ENCODE measurements at places on chromosomes 13 and 19.

DNA sequence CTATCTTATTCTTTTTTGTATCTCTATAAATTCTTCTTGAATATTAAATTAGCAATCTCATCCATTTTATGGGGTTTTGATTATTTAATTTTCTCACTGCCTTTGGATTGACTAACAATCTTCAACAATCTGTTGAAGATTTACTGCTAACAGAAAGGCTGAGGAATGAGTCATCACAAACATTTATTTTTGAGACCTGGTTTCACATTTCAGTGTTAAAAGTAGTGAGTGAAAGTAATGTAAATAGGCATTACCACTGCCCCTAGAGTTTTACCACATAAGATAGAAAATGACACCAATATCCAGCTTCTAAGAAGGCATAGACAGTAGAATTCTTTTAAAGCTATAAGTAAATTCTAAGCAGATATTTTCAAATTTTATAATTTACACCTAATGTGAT, 472.8 kb downstream of the OLFM4 start:
- H3K36me3 ChIP-seq: no peaks in the 10 kb centered on the region
- H3K27me3 ChIP-seq: no peaks in the 10 kb centered on the region
- no peak for DNase-seq
- no peak overlapping the region for H3K4me3 ChIP-seq
- H3K27ac ChIP-seq: no peak overlapping the region
- H3K4me1 ChIP-seq: no peaks in the 10 kb centered on the region

DNA sequence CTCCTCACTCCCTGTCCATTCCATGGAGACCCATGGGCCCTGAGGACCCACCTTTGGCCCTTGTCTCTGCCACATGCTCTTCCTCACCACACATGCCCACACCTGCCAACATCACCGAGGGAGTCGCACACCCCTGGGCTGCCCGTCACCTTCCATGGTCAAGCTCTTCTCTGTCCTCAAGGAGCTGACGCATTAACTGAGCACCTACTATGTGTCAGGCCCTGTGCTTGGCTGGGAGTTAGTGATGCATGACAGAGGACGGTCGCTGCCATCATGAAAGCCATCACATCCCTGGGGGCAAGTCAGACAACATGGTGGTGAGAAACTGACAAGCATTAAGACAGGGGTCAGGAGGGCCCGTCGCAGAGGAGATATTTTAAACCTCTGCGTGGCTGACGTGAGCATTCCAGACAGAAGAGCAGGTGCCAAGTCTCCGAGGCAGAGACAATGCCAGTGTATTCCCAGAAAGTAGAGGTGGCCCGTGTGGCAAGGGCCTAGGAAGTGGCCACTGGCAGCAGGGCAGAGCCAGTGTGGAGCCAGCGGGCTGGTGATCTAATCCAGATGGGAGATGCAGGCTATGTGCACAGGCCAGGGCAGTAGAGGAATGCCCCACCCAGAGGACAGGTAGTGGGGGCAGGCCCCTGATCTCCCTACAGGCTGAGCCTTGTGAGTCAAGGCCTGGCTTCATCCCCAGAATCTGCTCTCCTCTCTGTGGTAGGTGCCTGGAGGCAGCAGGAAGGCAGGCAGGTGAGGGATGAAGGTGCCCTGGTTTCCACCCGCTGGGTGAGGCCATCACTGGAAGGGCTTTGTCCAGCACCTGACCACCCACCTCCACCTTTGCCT, 21.2 kb downstream of the ELAVL1 start:
- no peaks in the 10 kb centered on the region for H3K4me1 ChIP-seq
- H3K27ac ChIP-seq: no peak overlapping the region

DNA sequence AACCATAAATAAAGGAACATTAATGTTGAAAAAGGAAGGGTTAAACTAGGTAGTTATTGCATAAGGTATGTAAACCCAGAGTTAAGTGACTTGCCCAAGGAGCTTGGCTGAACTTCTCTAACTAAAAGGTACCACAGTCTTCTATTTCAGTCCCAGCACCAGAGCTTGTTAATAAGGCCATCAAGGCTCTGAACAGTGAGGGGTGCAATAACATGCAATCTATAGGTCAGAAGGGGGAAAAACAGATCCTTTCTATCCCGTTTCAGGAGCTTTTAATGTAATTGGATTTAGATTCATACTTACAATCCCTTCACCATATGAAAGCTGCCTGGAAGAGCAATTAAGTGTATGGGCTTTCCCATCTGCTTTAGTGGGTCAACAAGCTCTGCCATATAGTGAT, 441.5 kb upstream of the SPRY2 start:
- H3K27ac ChIP-seq: no peak overlapping the region
- no peaks in the 10 kb centered on the region for H3K27me3 ChIP-seq

DNA sequence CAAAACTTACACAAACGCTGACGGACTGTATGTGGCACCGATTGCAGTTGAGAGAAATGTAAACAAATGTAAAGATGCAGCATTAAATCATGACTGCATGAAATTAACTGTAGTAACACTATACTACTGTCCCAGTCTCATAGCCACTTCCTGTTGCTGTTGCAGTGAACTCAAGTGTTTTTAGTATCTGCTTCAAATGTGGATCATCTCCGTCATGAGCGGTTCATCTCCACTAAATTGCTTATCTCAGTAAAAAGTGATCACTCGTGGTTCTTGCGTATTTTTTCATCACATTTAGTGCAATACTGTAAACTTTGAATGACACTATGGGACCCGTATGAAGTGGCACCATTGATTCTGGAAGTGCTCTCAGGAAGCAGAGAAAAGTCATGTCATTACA, 60.3 kb upstream of the RNF113B start:
- H3K36me3 ChIP-seq: no peaks in the 10 kb centered on the region
- no peaks in the 10 kb centered on the region for H3K4me1 ChIP-seq
- H3K27ac ChIP-seq: no peak overlapping the region
- no peak for DNase-seq
- no peaks in the 10 kb centered on the region for H3K27me3 ChIP-seq

DNA sequence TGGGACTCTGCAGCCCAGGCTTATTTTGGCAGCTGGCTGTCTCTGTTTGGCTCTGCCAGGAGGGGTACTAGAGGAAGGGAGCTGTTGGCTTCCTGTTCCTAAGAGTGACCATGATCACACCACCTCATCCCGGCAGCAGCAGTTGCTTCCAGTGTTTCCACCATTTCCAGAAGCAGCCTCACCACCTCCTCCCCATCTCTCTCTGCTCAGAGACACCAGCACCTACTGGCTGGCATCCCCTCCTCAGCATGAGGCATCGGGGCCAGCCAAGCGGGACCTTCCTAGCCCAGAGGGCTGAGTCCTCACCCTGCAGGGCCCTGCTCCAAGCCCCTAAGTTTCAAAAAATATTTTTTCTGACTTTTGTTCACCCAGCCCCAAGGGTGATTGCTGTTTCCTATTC, 59.0 kb downstream of the NUFIP1 start:
- no peaks in the 10 kb centered on the region for H3K4me1 ChIP-seq
- no peak for DNase-seq
- H3K27me3 ChIP-seq: no peaks in the 10 kb centered on the region
- no peak overlapping the region for H3K4me3 ChIP-seq
- no peaks in the 10 kb centered on the region for H3K36me3 ChIP-seq

- H3K27me3 ChIP-seq: no peaks in the 10 kb centered on the region
- DNase-seq: no peak
- H3K27ac ChIP-seq: no peak overlapping the region
- peaks cover 4% of the 10 kb centered on the region for H3K36me3 ChIP-seq
- no peaks in the 10 kb centered on the region for H3K4me1 ChIP-seq
- H3K4me3 ChIP-seq: no peak overlapping the region
Observed at GRCh38 chr13:98843482-98843877, 91.0 kb upstream of the SLC15A1 start.

DNA sequence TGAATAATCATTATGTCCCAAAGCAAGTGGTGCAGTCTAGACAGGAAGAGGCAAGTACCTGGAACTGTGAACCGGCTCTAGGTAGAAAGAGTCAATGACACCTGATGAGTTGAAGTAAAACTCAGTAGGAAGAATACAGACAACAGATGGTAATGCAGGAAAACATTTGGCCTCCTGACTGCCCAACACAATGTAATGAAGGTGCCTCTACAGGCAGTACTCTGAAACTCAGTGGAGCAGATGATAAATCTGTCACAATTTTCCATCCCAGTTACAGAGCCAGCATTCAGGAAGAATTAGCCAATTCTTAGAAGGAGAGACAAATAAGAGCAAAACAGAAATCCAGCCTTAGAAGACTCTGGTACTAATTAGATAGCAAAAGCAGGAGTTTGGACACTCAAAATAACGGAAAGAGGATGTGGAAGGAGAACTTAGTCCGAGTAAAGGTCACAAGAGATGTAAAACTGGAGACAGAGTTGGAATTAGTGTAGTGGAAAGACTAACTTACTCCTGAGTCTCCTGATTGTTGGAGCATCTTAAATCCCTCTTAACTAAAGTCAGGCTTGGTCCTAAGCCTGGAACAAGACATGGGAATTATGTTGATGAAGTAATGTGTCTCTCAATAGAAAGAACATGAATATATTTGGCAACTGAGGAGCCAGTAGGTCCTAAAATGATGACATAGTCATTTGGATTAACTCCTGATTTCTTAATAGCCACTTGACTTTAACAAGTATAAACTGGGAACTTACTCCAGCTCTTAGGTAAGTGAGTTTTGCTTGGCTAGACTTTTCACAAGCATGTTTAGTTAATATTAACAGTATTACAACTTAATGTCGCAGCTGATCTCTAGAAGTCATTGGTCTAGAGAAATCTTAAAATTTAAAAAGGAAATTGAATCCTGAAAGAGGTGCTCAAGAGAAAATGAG, 457.3 kb upstream of the MIR17HG start:
- no peak overlapping the region for H3K4me3 ChIP-seq
- no peaks in the 10 kb centered on the region for H3K36me3 ChIP-seq
- no peaks in the 10 kb centered on the region for H3K27me3 ChIP-seq
- H3K4me1 ChIP-seq: no peaks in the 10 kb centered on the region
- DNase-seq: no peak
- no peak overlapping the region for H3K27ac ChIP-seq

All from B cell (primary cell).